Neuronal stem cell (in vitro differentiated cells): ENCODE measurements at places on chromosomes 3 and 15.

- no peaks in the 10 kb centered on the region for H3K4me1 ChIP-seq
- DNase-seq = no peak
- no peak overlapping the region for H3K4me3 ChIP-seq
- H3K27ac ChIP-seq = no peak overlapping the region
- H3K36me3 ChIP-seq = peaks cover 3% of the 10 kb centered on the region
Measured at GRCh38 chr3:48960841-48961413, 29.1 kb upstream of the P4HTM start.

GRCh38 chr15:68962465-68962864 lies 32.1 kb downstream of the SPESP1 start:
- no peak for DNase-seq
- no peaks in the 10 kb centered on the region for H3K4me1 ChIP-seq
- H3K27me3 ChIP-seq = no peaks in the 10 kb centered on the region
- no peak overlapping the region for H3K27ac ChIP-seq
- no peaks in the 10 kb centered on the region for H3K36me3 ChIP-seq
- no peak overlapping the region for H3K4me3 ChIP-seq

GRCh38 chr15:49865925-49866757 lies 245.3 kb downstream of the DTWD1 start:
- DNase-seq = no peak
- no peaks in the 10 kb centered on the region for H3K27me3 ChIP-seq
- no peak overlapping the region for H3K4me3 ChIP-seq
- H3K4me1 ChIP-seq = no peaks in the 10 kb centered on the region
- H3K36me3 ChIP-seq = no peaks in the 10 kb centered on the region

DNA sequence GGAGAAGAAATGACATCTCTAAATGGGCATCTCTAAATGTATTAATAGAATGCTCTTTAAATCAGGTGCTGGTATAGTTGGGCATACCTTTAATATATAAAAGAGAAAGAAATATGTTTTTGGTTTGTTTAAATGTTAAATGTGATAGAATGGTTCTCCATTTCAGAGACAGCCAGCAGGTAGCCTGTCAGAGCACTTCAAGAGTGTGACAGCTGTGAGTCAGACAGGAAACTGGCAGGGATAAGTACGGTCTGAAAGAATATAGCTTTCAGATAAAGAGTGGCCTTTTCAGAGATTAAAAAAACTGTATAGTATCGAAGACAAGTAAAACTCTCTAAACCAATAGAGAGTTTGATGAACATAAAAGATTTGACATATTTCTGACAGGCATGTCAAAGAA lies 654.1 kb downstream of the IGSF11 start:
- no peaks in the 10 kb centered on the region for H3K27me3 ChIP-seq
- H3K4me1 ChIP-seq = no peaks in the 10 kb centered on the region
- no peak overlapping the region for H3K4me3 ChIP-seq

DNA sequence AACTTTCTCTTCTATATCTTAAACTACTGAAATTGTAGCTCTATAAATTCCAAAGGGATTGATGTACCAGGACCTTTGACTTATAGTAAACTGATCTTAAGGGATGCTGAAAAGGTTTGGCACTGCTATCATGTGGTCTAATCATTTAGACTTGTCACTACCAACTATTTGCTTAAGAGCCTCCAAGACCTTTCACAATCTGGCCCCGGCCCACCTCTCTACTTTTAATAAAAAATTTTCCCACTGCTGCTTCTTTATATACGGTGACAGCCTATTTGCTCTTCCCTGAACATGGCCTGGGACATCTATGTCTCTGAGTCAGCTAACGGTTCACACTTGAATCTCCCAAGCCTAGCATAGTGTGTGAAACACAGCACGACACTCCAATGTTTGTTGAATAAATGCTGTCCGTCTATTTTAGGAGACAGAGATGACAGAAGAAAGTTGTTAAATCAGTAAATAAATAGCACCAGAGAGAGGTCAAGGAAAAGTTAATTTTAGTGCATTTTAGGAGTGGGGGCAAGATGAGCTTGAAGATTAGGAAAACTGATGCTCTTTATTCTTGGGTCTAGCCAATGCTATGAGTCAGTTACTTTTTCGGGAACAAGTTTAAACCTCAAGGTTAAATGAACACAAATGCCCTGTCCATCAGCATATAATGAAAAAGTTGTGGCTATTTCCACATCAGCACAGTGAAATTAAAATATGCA lies 212.9 kb downstream of the TIGIT start:
- no peak overlapping the region for H3K4me3 ChIP-seq
- H3K27ac ChIP-seq = no peak overlapping the region
- H3K36me3 ChIP-seq = no peaks in the 10 kb centered on the region
- DNase-seq = no peak

DNA sequence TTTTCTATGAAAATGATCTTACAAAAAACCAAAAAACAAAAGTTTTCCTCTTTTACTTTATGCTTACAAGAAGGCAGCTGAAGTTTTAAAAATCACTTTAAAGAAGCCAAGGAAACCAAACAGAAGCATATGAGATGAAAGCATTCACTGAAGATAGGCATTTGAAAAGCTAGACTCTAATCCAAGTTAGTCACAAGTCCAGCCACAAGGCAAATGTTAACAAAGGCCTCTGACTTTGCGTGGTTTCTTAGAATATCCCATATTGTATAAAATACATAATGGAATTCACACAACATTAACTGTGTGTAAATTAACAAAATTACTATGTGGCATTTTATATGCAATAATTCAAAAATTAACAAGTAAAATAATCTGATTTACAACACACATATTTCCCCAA lies 17.7 kb downstream of the MRPL3 start:
- H3K27me3 ChIP-seq = no peaks in the 10 kb centered on the region
- H3K27ac ChIP-seq = no peak overlapping the region
- H3K4me3 ChIP-seq = no peak overlapping the region
- H3K4me1 ChIP-seq = no peaks in the 10 kb centered on the region
- DNase-seq = no peak

GRCh38 chr3:194278186-194278845 lies 72.8 kb downstream of the CPN2 start:
- no peaks in the 10 kb centered on the region for H3K36me3 ChIP-seq
- no peak overlapping the region for H3K4me3 ChIP-seq
- no peak for DNase-seq
- no peak overlapping the region for H3K27ac ChIP-seq
- H3K4me1 ChIP-seq = peaks cover 33% of the 10 kb centered on the region
